ENCODE measurements at places on chromosomes 3 and 15. TPM values are rescaled to one million over a fixed set of nuclear protein-coding genes. Genes with fewer than 3 reads are reported as not detected.

DNA sequence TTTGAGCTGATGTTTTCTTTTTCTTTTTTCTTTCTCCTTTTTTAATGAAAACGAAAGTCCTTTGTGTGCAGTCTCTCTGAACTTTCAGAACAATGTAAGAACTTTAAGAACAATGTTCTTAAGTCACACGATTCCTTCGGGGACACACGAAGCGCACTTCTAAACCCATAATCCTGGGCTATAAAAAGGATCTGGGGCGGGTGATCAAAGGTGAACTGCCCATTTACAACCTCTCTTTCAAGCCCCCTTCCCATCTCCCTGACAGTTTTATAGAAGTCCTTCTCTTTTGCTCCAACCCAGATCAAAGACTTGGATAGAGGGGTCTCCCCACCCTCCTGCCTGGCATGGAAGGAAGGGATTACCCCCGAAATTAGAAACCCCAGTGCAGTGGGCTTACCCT, 126.8 kb downstream of the BDH1 start:
- H3K27me3 ChIP-seq = no peaks in the 10 kb centered on the region
- no peaks in the 10 kb centered on the region for H3K36me3 ChIP-seq
- H3K4me1 ChIP-seq = no peaks in the 10 kb centered on the region
- no peak for DNase-seq

DNA sequence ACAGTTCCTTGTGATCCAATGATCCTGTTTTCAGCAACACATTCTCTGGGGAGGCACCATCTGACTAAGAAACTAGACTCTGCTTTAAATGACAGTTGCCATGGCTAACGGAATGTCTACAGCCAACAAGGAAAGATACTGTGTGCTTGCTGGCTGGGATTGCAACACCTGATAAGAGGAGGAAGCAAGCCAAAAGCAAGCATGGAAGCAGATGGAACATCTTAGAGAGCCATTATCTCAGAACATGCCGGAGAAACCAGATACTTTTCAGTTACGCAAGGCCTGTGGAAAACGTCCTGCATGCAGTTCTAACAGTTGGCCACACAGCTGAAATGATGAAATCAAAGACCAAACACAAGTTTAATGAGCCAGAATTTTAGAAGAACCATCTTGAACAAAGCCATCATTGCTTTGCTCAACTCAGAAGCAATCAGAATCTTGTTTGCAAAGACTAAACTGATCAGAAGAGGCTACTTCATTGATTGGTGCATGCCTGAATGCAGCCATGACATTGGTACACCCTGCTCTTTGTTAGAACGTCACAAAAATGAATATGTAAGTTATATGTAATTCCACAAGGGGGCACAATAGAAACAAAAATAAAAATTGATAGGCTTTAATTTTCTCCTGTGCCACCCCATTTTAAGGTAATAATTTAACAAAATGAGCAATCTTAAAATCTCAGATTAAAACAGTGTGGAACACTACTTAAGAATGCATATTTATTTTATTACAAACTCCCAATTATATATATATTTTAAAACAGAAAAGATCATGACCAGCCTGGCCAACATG, 50.8 kb downstream of the GXYLT2 start:
- H3K4me3 ChIP-seq = no peak overlapping the region
- peak; percentile 79 for DNase-seq
- peaks cover 11% of the 10 kb centered on the region for H3K4me1 ChIP-seq
- H3K27me3 ChIP-seq = no peaks in the 10 kb centered on the region
- H3K27ac ChIP-seq = peak overlapping the region; percentile 48

GRCh38 chr3:48636149-48636655, 941 bp upstream of the SLC26A6 start:
- peak overlapping the region; percentile 90 for H3K27ac ChIP-seq
- H3K27me3 ChIP-seq = no peaks in the 10 kb centered on the region

DNA sequence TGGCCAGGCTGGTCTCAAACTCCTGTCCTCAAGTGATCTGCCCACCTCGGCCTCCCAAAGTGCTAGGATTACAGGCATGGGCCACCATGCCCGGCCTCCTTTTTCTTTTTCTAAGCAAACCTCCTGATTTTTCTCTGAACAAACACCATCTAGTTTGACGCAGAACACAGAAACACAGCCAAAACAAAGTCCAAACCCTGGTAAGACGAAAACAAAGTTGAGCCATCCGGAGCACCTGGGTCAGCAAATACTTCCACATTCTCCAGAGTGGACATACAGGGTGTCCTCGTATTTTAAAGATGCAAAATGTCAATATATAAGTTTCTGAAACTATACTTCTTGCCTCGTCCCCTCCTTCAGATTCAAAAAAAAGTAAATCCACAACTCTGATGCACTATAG, 635.1 kb upstream of the ADAMTS9 start:
- no peaks in the 10 kb centered on the region for H3K27me3 ChIP-seq
- no peak overlapping the region for H3K4me3 ChIP-seq
- no peak overlapping the region for H3K27ac ChIP-seq
- no peaks in the 10 kb centered on the region for H3K36me3 ChIP-seq
- DNase-seq = no peak

DNA sequence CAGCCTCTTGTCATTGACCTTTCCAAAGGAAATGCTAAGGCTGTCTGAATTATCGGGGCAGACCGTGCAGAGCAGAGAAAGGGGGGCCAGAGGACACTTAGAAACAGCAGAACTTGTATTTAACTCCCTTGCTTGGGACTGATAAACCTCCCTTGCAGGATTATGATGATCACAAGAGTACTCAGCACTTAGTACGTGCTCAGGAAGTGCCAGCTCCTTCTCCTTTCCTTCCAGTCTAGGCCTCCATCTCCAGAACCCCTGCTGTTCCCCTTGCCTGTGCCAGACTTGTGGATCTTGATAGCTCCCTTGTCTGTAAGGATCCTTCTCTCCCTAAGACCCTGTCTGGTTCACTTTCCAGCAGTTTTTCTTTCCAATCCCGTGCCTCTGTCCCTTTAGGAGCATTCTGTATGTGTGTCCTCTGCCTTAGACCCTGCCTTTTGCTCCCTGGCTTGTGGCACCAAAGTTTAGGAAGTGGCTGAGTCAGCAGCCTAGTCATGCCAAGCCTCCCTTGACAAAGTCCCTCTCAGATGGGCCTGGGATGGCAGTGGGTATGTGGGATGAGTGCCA, 747 bp downstream of the SORD start:
- H3K36me3 ChIP-seq = no peaks in the 10 kb centered on the region
- H3K4me3 ChIP-seq = peak overlapping the region; percentile 76
- no peak for DNase-seq

RGMA gene
- 150 TPM for total RNA-seq

GRCh38 chr3:178451799-178452198, 84.4 kb upstream of the KCNMB2 start:
- no peaks in the 10 kb centered on the region for H3K36me3 ChIP-seq
- H3K4me3 ChIP-seq = no peak overlapping the region
- H3K4me1 ChIP-seq = peaks cover 18% of the 10 kb centered on the region
- no peak overlapping the region for H3K27ac ChIP-seq
- DNase-seq = no peak

- peak overlapping the region; percentile 68 for H3K27ac ChIP-seq
- H3K36me3 ChIP-seq = no peaks in the 10 kb centered on the region
These were observed 125.1 kb downstream of the TIGIT start for GRCh38 chr3:114418724-114419543.

GRCh38 chr15:100997442-100997841, 78.3 kb downstream of the LRRK1 start:
- H3K27ac ChIP-seq = no peak overlapping the region
- no peaks in the 10 kb centered on the region for H3K27me3 ChIP-seq
- no peaks in the 10 kb centered on the region for H3K4me1 ChIP-seq
- no peaks in the 10 kb centered on the region for H3K36me3 ChIP-seq
- no peak overlapping the region for H3K4me3 ChIP-seq

ZNF502 gene
- 1.8 TPM for total RNA-seq

GOLGA8G gene
- total RNA-seq = not detected

PLS1 gene
- 5.4 TPM for total RNA-seq

GRCh38 chr3:123841476-123842238, 42.5 kb downstream of the MYLK start:
- H3K4me3 ChIP-seq = no peak overlapping the region
- no peaks in the 10 kb centered on the region for H3K4me1 ChIP-seq
- no peaks in the 10 kb centered on the region for H3K27me3 ChIP-seq
- DNase-seq = no peak

DNA sequence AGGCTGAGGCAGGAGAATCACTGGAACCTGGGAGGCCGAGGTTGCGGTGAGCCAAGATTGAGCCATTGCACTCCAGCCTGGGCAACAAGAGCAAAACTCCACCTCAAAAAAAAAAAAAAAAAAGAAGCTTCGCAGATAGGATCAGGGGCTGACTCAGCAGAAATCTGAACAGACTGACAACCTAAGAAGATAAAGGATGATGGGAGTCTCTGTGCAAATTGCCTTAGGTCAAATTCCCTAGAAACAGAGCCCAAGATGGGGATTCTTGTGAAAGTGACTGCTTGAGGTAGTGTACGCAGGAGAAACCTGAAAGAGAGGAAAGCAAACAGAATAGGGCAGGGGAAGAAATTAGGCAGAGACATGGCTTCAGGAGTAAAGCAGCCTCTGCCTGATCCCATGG, 160.8 kb upstream of the LRIG1 start:
- H3K27me3 ChIP-seq = no peaks in the 10 kb centered on the region
- no peaks in the 10 kb centered on the region for H3K36me3 ChIP-seq
- DNase-seq = no peak
- no peak overlapping the region for H3K27ac ChIP-seq
- peaks cover 13% of the 10 kb centered on the region for H3K4me1 ChIP-seq

ISLR gene
- 28.5 TPM for total RNA-seq

- no peak for DNase-seq
- H3K36me3 ChIP-seq = no peaks in the 10 kb centered on the region
- no peak overlapping the region for H3K27ac ChIP-seq
- no peaks in the 10 kb centered on the region for H3K27me3 ChIP-seq
- peaks cover 29% of the 10 kb centered on the region for H3K4me1 ChIP-seq
These were observed 54.3 kb downstream of the RIOX2 start for GRCh38 chr3:97917813-97918536.

TM6SF1 gene
- 17.1 TPM for total RNA-seq

GRCh38 chr3:83877910-83878309, 1080.9 kb upstream of the CADM2 start:
- H3K4me1 ChIP-seq = no peaks in the 10 kb centered on the region
- no peak overlapping the region for H3K27ac ChIP-seq

CCR8 gene
- not detected for total RNA-seq

DNA sequence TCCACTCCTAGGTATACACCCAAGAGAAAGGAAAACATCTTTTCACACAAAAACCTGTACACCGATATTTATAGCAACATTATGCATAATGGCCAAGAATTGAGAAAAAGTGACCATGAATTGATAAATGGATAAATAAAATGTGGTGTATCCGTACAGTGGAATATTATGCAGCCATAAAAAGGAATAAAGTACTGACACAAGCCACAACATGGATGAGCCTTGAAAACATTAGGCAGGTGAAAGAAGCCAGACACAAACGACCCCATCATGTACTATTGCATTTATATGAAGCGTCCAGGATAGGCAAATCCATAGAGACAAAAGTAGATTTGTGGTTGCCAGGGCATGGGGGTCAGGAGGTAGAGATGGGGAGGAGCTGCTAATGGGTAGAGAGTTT, 64.2 kb upstream of the SLC6A6 start:
- H3K27me3 ChIP-seq = no peaks in the 10 kb centered on the region
- peaks cover 14% of the 10 kb centered on the region for H3K4me1 ChIP-seq
- no peak overlapping the region for H3K4me3 ChIP-seq
- no peak overlapping the region for H3K27ac ChIP-seq
- no peaks in the 10 kb centered on the region for H3K36me3 ChIP-seq

LXN gene
- 5.5 TPM for total RNA-seq

- no peak overlapping the region for H3K4me3 ChIP-seq
- DNase-seq = no peak
- H3K27ac ChIP-seq = no peak overlapping the region
- no peaks in the 10 kb centered on the region for H3K27me3 ChIP-seq
- peaks cover 14% of the 10 kb centered on the region for H3K36me3 ChIP-seq
These were observed 49.9 kb downstream of the NMD3 start for GRCh38 chr3:161270991-161271390.

REC114 gene
- total RNA-seq = not detected

PLA2G4B gene
- total RNA-seq = 0.13 TPM

GRCh38 chr3:185884641-185885040, 53.2 kb downstream of the TRA2B start:
- no peaks in the 10 kb centered on the region for H3K36me3 ChIP-seq
- peaks cover 4% of the 10 kb centered on the region for H3K27me3 ChIP-seq
- H3K27ac ChIP-seq = no peak overlapping the region
- DNase-seq = no peak

RPS17 gene
- total RNA-seq = 1,634 TPM
